ENCODE measurements at places on chromosomes 7 and 10.

DNA sequence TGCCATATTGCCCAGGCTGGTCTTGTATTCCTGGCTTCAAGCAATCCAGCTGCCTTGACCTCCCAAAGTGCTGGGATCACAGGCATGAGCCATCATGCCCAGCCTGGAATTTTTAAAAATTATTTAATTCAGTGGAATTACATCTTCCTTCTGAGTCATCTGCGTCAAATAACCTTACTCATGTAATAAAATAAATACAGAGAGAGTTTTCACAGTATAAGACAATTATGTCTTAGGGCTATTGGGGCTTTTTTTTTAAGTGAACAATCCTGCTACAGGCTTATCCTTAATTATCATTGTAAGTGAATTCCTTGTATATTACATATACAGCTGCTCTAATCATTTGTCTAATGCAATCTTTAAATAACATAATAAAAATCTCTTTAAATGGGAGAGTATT lies 108.3 kb downstream of the MAPK8 start:
- DNase-seq = peak; percentile 40

DNA sequence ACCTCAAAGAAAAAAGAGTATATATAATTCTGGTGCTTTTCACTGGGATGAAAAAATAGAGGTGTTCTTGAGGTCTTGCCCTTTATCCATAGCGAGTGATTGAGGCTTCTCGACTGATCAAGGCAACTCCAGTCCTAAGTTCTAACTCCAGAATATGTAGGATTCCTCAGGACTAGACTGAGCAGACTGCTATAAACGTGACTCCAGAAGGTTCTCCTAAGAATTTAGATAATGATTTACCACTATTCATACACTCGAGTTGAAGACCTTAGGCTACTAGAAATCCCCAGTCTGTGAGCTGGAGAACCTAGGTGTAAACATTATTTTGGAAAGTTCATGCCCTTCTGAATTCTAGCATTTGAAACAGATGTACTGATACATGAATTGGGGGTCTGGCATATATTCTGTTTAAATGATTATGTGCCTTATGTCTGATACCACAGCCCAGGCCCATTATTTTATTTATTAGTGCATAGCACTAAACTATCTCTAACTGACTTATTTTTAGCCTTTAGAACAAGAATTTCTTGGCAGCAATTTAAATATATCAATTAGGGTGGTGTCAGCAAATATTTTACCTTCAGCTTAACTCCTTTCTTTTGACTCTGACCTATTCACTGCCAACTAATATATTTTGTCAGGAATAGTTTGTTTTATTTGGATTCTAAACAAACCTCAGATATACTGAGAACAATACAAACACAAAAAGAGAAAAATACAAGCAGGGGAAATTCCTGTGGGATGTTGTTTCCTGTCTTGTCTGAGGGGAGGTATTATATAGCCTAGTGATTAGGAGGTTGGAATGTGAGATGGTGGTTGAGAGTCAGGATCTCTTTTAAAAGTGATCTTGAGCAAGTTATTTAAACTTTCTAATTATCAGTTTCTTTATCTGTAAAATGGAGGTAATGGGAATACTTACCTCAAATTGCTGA lies 75.8 kb downstream of the PODXL start:
- DNase-seq = no peak

DNA sequence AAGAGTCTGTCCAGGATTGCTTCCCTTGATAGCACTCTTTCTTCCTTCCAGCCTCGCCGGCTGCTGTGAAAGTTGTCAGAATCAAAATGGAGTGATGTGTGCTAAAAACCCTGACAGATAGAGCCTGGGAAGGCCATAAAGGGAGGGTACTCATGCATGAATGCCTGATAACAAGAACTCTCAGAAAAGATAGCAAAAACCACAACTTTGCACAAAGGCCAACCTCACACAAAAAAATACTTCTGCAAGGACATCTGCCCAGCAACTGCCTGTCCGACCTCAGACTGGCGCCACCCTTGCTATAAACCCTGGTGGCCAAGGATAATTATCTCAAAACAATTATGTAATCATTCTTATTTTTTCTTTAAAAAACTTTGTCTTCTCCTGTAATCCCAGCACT lies 133.2 kb upstream of the SVIL start:
- DNase-seq = no peak

DNA sequence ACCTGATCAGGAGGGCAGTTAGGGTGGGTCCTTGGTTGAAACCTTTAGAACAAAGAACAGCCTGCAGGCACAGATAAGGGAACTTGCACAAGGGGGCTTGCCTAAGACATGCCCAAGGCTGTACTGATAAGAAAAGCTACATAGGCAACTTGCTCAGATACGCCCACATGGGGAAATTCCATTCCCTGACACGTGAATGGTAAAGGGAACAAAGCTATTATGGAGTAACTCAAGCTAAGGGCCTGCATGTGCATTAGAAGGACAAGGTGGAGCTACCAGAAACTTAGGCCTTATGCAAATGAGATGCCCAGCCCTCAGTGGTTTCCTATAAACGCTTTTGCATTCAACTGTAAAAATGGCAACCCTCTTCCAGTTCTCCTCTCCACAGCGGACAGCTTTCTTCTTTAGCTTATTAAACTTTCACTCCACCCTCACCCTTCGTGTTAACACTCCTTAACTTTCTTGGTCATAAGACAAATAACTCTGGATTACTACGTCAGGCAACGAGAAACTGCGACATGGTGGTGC lies 1192.1 kb upstream of the CELF2 start:
- DNase-seq = no peak

- DNase-seq = no peak
Observed at GRCh38 chr7:27123007-27123476, 7.5 kb downstream of the HOXA4 start.

DNA sequence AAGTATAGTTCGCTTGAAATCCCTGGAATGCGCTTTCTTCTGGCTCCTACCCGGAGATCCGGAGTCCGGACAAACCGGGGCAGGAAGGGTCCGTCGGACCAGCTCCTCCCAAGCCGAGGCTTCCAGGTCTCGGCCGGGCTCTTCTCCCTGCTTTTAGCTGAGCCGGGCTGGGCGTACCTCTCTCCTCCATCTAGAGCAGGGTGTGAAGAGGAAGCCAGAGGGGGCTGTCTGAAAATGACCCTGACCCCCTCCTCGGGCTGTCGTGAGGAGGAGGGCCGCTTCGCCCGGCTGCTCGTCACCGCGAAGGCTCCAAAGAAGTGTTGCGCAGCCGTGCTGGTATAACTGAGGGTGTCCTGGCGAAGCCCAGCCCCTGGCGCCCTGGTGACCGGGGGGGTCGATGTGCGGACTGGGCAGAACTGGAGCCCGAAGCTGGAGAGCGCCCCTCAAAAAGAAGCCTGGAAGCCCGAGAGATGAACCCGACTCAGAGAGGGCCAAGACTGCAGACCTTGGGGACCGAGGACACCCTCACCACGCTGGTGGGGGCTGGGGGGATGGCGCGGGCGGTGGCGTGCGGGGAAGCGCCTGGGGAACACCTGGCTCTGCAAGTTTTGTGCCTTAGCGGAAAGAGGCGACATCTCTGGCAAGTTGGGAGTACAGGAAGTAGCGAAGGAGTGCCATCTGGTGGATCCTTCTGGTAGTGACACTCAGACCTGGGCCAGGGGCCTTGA lies 5.7 kb downstream of the KAZALD1 start:
- peak; percentile 61 for DNase-seq

GRCh38 chr10:110364531-110364937 lies 59.8 kb upstream of the SMNDC1 start:
- DNase-seq = no peak

DNA sequence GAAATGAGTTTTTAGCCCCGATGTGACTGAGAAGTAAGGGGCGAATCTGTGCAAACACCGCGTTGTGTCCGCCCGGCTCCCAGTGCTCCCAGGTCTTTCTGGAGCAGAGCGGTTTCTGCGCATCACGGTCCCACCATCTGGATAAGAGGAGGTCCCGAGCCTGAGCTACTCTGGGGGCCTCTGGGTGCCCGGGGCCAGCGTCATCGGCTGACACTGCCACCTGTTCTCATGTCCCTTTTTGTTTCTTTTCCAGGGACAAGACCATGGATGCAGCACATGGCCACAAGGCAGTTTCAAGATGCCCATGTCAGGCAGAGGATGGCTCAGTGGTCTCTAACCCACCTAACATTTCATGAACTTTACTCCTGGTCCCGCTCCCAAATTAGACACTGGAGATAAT lies 24.9 kb downstream of the KLF6 start:
- DNase-seq = no peak

- DNase-seq = peak; percentile 65
Observed at GRCh38 chr10:36534471-36535002, 590.9 kb upstream of the ANKRD30A start.

GRCh38 chr7:29480451-29480850 lies 83.2 kb upstream of the PRR15 start:
- DNase-seq = no peak

DNA sequence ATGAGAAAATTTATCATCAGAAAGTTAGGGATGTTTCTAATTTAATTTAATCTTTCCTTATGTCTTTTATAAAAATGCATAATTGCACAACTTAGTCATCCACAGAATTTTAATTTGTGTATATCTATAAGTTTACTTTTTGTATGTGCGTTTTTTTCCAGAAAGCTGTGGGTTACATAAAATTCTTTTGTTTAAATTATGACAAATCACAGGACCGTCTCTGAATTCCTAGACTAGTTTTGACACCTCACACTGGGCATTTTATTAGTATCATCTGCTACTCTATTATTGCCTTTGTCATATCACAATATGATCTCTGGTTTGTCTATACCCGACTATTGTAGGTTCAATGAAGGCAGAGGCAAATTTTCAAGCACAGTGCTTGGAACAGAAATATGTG lies 482.4 kb upstream of the SEMA3D start:
- no peak for DNase-seq

GRCh38 chr7:25007668-25008067 lies 27.7 kb upstream of the OSBPL3 start:
- DNase-seq = no peak

- DNase-seq = peak; percentile 35
Observed at GRCh38 chr10:47438857-47439474, 44.9 kb downstream of the ANXA8 start.

GRCh38 chr10:89609833-89610346 lies 35.2 kb downstream of the PANK1 start:
- no peak for DNase-seq

- DNase-seq = no peak
Observed at GRCh38 chr7:327233-327931, 37.4 kb downstream of the FOXL3 start.

DNA sequence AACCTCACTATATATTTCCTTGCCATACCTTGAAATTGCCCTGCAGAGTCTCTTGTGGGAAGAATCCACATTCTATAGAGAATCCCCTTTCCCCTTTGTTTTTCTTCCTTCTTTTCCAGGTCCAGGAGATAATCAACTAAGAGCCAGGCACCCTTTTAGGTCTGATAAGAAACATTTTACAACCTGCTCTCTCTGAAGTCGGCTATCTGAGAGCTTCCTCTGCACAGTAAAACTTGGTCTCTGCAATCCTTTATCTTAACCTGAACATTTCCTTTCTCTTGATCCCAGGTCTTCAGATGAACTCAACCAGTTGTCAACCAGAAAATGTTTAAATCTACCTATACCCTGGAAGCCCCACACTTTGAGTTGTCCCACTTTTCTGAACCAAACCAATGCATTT lies 19.5 kb upstream of the PTER start:
- no peak for DNase-seq

GRCh38 chr10:87054373-87055295 lies 34.5 kb downstream of the FAM25A start:
- peak; percentile 44 for DNase-seq

DNA sequence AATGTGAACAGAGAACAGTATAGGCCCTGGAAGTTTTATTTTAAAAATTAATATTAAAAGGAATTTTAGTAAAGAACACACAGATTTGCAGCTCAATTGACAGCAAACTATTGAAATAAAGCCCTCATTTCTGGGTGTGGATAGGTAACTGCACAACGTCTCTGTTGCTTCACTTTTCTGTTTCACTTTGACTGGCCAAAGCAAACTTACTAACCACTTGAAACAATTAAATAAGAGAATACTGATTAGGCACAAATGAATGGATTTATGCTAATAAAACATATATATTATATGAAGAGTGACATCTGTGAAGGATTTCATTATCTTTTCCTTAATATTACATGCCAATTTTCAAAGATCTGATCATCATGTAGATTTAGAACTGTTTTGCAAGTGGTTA lies 11.9 kb downstream of the ZNF804B start:
- no peak for DNase-seq

DNA sequence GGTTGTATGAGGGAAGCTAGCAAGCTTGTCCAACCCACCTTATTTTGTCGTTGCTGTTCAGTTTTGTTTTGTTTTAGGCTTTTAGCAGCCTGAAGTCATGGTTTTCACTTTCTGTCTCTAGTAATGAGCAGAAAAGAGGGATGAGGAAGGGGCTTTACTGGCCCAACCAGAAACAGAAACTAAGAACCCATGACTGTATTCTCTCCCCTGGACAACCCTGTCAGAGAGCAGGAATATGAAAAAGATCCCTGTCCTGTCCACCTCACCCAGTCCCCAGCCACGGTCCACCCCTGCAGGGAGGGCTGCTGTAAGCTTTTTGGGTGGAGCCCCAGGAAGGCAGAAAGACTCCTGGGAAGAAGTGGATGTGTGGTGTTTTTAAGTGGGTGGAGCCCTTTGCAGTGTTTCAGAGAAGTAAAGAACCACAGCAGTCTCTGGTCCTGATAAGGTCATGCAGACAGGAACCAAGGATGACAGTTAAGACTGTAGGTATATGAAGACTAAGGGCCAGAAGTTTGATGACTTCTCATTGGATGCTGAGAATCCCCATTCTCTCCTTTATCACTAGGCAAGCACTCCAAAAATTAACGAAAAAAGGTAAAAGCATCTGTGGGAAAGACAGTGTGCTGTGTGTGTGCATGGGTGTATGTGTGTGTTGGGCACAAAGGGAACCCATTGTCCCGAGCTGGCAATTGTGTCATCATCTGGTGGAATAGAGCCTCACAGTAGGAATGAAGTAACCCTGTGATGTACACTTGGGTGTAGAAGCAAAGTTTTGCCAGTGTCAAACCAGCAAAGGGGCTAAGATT lies 13.8 kb downstream of the MRPL32 start:
- DNase-seq = no peak

DNA sequence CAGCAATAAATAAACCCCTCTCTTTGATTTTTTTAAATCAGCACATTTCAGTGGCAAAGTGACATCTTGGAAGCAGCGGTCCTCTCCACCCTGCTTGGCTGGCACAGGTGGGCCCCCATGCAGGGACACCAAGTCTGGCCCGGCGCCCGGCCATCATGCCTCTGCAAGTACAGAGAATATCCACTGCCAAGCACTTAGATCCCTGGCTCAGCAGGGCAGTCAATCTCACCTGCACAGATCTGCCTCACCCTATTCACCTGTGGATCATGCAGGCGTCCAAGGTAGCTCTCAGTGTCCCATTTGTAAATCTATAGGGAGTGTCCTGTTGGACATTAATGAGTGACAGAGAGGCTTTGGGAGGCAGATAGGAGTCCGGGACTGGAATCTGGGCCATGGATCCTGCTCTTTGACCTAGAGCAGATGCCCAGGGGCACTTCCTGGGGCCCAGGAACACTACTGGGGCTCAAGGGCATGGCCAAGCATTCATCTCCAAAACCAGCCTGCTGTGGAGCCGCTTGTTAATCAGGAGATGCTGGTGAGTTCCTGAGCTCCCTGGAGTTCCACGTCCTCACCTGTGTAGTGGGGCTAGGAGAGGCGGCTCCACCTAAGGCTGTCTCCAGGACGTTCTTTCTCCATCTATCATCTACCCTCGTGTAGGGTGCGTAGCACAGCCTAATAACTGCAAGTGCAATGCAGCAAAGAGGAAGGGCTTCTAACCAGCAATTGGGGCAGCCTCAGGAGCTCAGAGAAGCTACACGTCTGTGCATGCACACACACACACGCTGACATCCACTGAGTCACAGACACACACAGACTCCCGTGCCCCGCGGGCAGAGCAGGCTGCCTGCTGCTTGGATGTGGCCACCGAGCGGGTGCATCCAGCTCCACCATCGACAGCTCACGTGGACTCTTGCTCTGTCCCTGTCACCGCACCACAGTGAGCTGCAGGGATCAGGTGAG lies 123.6 kb downstream of the OAT start:
- DNase-seq = no peak

Data from stromal cell of bone marrow (primary cell).